ENCODE measurements at places on chromosomes 1 and 21. TPM values are rescaled to one million over a fixed set of nuclear protein-coding genes. Genes with fewer than 3 reads are reported as not detected.

- no peak for DNase-seq
Observed at GRCh38 chr1:54125386-54126070, 27.3 kb downstream of the CDCP2 start.

- DNase-seq: no peak
Observed at GRCh38 chr21:30689822-30690221, 28.8 kb downstream of the KRTAP21-3 start.

- no peak for DNase-seq
Observed at GRCh38 chr1:55826381-55827080, 611.4 kb upstream of the USP24 start.

DNA sequence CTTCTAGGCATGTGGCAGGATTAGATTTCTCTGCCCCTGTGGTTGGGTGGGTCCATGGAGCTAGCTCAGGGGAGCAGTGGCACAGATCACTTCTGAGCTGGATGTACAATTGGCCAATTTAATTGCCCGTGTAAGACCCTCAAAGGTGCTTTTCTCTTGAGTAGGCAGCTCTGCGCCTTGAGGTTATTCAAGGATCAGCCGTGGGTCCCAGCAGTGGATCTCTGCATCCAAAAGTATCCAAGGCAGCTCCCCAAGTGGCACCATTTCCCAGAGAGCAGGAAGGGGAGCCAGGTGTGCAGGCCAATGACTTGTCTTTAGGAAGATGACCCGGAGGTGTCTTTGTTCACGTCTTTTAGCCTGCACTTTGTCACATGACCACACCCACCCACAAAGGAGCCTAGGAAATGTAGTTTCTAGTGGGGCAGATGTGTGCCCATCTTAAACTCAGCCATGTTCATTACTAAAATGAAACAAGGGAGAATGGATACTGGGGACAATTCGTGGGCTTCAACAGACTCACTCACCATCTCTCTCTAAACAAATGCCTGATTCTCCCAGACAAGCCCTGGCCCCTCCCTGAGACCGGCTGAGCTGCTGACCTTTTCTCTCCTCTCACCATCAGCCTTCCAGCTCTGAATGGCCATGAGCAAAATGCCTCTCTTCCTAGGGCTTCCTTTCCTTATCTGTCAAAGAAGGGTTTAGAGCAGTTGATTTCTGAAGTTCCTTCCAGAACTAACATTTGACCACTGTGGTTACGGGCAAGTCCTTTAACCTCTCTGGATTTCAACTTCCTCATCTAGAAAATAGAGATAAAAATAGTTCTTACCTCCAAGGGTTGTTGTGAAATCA lies 41.4 kb upstream of the TENT5C start:
- no peak for DNase-seq

GRCh38 chr1:32786856-32787255 lies 30.3 kb downstream of the YARS1 start:
- no peak for DNase-seq

GRCh38 chr1:53332186-53332564 lies 4.3 kb upstream of the LRP8 start:
- no peak for DNase-seq

- no peak for DNase-seq
Observed at GRCh38 chr1:26690157-26690556, 5.7 kb upstream of the ARID1A start.

CHIT1 gene
- not detected for total RNA-seq

FCGR1A gene
- not detected for total RNA-seq

DNA sequence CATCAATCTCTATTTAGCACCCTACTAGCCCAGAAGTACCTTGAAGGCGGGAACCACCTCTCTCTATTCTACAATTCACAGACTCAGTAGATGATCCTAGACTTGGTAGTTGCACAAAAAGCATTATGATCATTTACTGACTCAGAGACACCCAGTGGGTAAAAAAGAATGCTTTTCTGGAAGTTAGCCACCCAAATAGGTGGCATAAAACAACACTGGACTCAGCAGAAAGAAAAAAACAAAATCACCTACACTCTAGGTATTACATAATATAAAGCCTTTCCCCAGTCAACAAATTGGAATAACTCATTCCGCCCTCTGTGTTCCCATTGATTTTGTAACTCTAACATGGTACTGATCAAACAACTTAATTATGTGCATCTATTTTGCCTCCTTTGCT lies 126.3 kb downstream of the PTPN14 start:
- DNase-seq: no peak

All from PC-9 (cell line).